Retina (tissue), 1 donor: ENCODE measurements at places on chromosomes 3 and 15.

- DNase-seq = peak; percentile 55
Observed at GRCh38 chr3:69161587-69162307, 39.4 kb upstream of the LMOD3 start.

- no peak for DNase-seq
Observed at GRCh38 chr15:52163321-52164190, 27.6 kb downstream of the GNB5 start.

DNA sequence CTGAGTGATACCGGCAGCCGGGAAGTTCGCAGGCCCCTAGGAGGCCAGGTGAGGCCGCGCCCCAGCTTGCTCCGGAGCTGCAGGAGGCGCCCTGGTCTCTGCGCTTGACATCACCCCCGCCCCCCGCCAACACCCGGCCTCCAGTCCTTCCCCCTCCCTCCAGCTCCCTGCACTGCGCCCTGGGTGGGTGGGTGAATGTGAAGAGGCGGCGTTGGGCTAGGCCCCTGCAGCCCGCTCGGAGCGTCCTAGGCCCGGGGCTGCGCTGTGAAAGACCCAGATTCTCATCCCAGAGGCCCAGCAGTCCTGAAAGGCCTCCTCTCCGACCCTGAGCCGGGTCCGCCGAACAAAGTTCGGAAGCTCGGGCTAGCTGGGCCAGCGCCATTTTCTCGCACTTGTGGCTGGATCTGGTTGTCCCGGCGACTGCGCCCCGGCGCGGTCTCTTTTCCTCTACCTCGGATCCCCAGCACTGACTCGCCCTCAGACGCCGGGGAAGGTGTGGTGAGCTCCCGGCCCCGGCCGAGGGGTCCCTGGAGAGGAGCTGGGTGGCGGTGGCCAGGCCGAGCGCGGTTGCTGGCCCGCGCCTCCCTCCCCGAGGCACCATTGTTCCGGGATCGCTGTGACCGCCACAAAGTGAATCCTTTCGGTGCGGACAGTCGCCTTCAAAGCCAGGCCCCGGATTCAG is 12.9 kb downstream of the ZIC4 start:
- DNase-seq = peak; percentile 92

DNA sequence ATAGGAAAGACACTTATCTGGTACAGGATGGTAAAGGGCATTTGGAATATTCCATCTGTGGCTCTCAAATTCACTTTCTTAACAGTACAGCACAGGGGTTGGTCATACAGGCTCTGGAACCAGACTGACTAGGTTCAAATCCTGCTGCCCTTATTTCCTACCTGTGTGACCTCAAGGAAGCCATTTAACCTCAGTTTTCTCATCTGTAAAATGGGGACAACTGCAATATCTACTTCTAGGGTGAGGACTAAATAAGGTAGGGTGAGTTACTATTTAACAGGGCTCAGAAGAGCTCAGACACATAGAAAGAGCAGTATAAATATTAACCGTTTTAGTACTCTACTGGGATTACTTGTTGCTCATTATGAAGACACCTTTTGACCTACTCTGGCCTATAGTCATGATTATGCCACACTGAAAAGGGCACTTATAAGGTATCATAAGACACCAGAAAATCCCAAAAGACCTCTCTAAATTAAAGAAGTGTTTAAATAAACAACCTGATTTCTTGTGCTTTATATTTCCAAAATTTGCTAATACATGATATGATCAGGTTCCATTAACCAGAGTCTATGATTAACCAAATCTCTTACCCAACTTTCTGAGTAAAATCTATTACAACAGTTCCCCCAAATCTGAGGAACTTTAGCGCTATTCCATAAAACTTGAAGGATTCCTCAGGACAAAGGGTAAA is 6.5 kb downstream of the RFTN1 start:
- no peak for DNase-seq

DNA sequence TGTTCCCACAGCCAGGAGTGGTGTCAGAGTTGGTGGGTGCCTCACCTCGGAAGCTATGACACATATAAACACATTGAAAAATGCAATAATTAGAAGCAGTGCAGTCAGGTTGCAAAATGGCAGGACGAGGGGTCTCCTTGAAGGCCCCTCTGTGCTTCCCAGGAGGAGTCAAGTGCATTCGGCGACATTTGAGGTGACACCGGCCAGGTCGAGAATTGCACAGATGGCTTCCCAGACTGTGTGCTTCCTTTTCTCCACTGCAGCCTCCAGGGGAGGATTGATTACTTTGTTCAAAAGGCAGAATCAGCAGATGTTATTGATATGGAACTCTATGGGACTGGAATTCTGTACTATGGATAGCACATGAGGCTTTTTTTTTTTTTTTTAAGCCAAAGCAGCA is 163.2 kb downstream of the MINAR1 start:
- DNase-seq = peak; percentile 41

DNA sequence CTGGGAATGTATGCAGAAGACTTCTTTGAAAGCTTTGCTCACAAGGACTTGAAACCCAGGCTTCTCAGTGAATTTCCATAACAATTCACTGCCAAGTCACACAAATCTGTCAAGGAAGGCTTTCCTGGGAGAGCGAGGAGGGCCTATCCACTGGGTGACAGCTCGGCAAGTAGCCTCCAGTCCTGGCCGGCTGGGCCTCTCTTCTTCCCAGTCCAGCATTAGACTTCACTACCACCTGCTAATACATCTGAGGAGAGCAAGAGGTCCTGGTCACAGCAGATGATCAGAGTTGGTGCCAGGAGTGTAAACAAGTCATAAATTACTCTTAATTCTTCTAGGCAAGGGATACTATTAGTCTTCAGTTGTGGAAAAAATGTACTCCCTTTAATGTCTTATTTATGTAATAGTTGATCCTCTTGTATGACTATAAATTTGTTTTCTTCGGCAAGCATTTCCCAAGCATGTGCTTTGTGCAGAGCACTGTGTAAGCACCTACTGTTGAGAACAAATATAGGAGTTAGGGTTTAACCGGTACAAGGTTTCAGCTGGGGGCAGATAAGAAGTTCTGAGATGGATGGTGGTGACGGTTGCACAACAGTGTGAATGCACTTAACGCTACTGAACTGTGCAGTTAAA is 162.9 kb downstream of the VGLL4 start:
- no peak for DNase-seq

- DNase-seq = no peak
Observed at GRCh38 chr3:40620151-40620550, 95.4 kb downstream of the ZNF621 start.

DNA sequence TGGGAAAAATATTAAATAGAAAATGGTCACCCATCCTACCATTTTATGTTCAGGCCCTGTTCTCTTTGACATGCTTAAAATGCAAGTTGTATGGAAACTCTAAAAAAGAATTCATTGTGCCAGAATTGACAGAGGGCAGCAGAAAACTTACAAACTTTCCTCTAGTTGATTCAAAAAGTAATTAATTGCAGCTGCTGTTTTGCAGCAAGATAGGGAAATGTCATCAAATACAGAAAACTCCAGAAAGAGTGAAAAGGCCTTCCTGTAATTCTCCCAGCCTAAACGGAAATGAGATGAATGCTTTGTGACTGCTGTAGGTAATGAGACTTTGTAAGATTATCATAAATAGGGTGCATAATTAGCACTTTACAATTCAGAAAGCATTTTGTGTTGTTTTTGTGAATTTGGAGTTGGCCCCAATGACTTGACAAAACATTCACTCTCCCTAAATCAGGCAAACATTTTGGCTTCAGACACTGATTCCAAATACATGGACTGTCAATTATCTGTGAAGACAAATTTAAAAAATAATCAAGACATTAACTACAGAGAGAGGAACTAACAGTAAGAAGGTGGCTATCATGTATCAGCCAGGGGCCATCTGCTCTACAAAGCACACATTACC is 861.8 kb downstream of the SQOR start:
- DNase-seq = no peak

DNA sequence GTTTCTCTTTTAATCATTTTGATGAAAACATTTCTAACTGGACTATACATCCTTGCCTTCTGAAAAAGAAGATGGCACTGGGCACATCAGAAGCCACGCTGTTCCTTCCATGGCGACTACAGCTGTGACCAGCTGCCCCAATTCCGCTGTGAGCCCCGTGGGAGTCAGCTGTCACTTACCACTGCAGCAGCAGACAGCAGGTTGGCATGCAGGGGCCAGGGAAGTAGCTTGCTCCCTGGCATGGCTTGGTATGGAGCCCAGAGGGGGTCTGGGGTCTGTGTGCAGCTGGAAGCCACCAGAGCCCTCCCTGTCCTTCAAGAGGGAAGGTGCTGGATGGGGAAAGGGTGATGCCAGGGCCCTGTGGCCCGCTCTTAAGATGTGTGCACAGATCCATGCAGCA is 4.5 kb upstream of the ZXDC start:
- DNase-seq = no peak

- DNase-seq = no peak
Observed at GRCh38 chr3:54939557-54940300, 11.9 kb upstream of the LRTM1 start.

DNA sequence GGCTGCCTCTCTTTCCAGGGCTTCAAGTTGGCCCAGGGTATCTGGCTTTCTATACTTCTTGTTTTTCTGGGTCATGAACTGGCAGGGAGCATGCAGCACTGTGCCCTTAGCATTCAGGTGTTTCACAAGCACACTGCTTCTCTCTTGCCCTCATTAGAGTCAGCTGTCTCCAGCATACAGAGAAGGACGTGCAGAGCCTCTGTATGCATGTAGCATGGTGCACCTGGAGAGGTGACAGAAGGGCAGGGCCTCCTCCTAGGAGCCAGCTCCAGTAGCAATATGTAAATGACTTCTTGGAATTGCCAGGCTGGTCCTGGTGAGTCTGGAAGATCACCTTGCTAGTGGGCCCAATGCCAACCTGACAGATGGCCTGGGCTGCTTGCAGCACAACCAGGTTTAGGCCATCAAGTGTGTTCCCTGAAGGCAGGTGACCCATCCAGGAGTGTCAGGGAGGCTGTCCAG is 44.8 kb upstream of the ATP2C1 start:
- no peak for DNase-seq

- DNase-seq = peak; percentile 71
Observed at GRCh38 chr3:131162516-131162915, 135.8 kb downstream of the NEK11 start.

DNA sequence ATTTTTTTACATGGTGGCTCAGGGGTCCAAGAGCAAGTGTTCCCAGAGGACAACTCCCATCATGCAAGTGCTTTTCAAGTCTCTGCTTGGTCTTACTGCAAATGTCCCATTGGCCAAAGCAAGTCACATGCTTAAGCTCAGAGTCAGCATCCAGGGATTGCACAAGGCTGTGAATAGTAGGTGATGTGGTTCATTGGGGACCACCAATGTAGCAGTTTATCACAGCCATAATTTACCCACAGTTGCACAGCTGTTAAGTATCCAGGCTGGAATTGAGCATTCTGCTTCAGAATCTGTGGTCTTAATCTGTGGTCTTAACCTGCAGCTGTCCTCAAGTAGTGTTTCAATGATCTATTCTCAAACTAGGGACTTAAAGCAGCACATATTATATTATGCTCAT is 71.4 kb upstream of the PLCL2 start:
- no peak for DNase-seq

- no peak for DNase-seq
Observed at GRCh38 chr3:41334426-41334825, 135.1 kb downstream of the CTNNB1 start.

GRCh38 chr15:74390647-74391288 is 23.3 kb upstream of the CYP11A1 start:
- DNase-seq = no peak

DNA sequence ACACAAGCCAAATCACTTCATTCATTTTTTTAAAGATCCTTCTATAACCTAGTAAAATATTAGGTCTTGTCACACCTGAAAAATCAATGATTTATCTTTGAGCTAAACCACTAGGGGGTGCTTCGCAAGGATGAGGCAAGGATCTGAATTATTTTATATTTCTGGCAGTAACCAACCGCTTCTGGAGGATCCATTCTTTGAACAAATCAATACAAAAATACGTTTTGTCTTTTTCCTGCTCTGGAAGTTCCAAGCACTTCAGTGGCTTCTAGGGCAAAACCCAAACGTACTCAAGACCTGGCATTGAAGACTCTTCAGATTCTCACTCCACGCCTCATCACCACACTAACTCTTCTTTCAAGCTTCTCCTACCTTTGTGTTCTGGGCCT is 486 bp downstream of the LSG1 start:
- no peak for DNase-seq

DNA sequence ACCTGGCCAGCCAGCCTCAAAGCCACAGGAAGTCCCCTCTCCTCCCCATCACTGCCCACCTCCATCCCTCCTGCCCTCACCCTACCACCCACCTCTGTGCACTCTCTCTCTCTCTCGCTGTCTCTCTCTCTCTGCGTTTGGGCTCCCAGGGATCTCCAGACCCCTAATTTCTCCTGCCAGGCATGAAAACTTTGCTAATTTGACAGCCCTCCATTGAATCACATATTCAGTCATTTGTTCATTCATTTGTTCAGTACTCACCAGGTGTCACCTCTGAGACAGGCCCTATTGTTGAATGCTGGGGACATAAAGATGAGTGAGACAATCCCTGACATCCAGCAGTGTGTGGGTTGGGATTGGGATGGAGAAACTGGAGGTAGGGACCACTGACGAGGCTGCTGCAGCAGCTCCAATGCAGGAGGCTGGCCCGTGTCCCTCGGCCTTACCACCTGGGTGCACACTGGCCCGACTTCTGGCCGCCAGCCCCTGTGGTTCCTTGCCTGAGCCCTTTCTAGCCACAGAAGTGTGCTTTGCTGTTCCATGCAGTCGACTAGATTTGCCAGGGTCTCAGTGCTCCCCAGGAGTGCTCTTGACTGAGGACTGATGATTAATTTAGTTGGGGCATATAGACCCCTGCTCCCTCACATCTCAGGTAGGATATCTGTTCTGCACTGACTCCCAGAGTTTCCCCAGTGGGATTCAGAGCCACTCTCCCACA is 38.6 kb upstream of the TSEN2 start:
- DNase-seq = no peak

DNA sequence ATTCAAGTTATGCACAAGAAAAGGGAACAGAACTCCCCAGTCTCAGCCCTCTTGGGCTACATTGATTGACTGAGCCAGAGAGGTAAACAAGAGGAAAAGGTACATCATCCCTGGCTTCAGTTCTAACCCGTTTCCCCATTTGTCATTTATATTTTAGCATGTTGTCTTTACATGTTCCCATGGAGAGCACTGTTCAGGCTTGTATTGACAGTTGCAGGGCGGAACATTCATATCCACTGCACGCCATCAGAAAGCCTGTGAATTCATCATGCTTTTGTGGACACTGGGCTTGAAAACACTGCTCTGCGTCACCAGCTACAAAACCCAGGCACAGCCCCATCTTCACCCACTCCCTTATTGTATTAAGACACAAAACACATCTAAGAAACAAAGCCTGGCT is 240.9 kb upstream of the EIF1B start:
- no peak for DNase-seq

- DNase-seq = peak; percentile 63
Observed at GRCh38 chr3:158102242-158103080, 3.8 kb downstream of the SHOX2 start.

DNA sequence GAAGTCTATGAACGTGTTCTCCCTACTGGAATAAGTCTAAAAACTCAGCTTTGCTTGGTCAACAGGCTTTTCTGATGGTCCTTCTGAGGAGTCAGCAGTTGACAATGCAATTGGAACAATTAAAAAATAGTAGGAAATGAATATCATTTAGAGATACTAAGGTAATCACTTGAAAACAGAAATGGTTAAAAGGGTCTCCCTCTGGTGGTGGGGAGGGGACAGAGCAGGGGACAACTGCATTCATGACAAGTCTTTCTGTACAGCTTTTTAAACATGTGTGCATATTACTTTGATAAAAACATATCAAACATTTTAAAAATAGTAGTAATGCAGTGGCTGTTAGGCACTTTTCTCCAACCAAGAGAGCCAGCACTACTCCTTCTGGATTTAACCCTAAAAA is 119.9 kb upstream of the FHIT start:
- DNase-seq = peak; percentile 47
